ENCODE measurements at places on chromosomes 3 and 15.

DNA sequence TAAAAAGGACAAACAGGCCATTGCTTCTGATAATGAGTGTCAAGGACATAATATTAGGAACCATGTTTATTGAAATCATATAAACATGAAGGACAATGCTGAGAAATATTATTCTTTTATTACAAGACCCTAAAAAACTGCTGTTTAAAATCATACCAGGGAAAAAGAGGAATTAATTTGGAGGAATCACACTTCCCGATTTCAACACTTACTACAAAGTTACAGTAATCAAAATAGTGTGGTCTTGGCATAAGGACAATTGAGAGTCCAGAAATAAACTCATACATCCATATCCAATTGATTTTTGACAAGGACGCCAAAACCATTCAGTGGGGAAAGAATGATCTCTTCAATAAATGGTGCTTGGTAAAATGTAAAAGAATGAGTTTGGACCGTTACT lies 13.0 kb downstream of the CYP1A1 start:
- DNase-seq: no peak

DNA sequence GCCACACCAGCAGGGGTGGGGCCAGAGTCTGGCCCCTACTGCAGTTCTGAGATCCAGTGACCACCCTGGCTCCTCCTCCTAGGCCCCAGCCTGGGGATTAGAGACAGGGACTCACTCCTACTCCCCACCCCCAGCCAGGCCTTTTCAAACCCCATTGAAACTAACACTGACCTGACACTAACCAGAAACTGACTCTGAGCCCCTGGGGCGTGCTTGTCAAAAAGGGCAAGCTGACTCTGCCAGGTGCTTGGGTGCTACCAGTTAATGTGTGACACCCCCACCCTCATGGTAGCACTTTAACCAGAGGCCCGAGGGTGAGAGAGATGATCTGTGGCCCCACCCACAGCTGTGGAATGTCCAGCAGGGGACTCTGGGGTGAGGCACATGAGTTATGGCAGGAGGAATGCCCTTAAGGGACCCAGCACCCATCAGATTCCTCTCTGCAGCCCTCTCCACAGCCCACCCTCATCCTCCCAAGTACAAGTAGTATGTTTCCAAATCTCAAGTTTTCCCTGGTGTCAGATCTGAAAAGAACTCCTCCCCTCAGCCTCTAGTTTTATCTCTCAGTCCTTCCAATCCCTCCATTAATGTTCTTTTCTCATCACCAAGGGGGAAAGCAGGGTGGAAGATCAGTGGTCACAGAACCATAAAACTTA lies 1.4 kb downstream of the PTH1R start:
- DNase-seq: no peak

- DNase-seq: no peak
These were observed 4.9 kb upstream of the CHRNA3 start for GRCh38 chr15:78625606-78626280.

DNA sequence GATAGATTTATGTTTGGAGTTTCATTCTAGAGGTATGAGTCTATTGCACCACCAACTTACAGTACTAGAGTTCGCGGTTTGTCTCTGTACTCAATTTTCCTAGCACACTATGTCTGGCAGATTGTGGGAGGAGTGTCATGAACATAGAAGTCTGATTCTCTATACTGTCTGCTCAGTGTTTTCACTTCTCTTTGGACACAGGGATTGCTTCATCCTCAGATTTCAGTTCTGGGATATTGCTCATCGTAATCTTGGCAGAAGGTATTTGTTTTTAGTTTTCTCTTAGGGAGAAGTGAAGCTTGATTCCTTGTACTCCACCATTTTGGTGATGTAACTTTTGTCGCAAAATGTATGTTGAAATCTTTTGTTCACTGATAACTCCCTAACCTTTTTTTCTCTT lies 27.8 kb upstream of the AZI2 start:
- no peak for DNase-seq

DNA sequence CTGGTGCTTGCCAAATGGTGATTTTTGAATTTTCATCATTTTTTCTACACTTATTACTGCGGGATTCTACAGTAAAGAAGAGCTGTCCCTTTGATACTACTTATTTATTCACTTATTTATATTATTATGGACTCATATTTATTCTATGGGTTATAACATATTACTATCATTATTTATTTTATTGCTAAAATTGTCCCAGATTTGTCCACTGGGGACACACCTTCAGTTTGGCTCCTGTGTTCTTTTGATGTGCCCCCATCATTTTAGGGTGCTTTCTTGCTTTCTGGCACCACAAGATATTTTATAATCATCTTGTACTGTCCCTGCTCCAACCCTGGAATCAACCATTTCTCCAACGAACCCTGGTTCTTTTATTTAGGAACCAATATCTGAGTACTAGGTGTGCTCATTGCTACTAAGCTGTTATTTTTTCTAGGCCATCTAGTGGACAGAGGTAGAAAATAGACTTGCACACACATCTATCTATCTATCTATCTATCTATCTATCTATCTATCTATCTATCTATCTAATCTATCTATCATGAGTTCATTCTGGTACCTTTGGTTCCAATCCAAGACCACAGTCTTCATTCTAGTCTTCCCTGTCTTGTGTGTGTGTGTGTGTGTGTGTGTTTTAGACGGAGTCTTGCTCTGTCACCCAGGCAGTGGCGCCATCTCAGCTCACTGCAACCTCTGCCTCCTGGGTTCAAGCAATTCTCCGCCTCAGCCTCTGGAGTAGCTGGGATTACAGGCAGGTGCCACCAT lies 16.0 kb downstream of the SLC22A14 start:
- no peak for DNase-seq
